GM23248 (cell line): ENCODE measurements at places on chromosomes 6 and 20. TPM values are rescaled to one million over a fixed set of nuclear protein-coding genes. Genes with fewer than 3 reads are reported as not detected.

NHLRC1 gene
- total RNA-seq, result 2.5 and 3.2 TPM in 2 replicates

BCAS1 gene
- total RNA-seq, result not detected in 2 replicates

CRISP3 gene
- not detected in 2 replicates for total RNA-seq

HDGFL1 gene
- not detected in 2 replicates for total RNA-seq

TENT5A gene
- total RNA-seq, result 48.6 and 50.5 TPM in 2 replicates

RIPOR2 gene
- 2.7 and 3.2 TPM in 2 replicates for total RNA-seq

RIPPLY2 gene
- total RNA-seq, result not detected in 2 replicates

AK9 gene
- 2.0 and 7.2 TPM in 2 replicates for total RNA-seq

GRCh38 chr6:94401311-94401710, 982.0 kb upstream of the EPHA7 start:
- no peaks in the 10 kb centered on the region for H3K36me3 ChIP-seq
- no peak for DNase-seq
- H3K27me3 ChIP-seq, result no peaks in the 10 kb centered on the region

GRCh38 chr6:87914637-87915395, 132.8 kb upstream of the SPACA1 start:
- no peak overlapping the region for H3K27ac ChIP-seq
- peaks cover 65% of the 10 kb centered on the region for H3K27me3 ChIP-seq
- no peaks in the 10 kb centered on the region for H3K36me3 ChIP-seq
- no peak overlapping the region for H3K4me3 ChIP-seq
- DNase-seq, result peak; percentile 32

DNA sequence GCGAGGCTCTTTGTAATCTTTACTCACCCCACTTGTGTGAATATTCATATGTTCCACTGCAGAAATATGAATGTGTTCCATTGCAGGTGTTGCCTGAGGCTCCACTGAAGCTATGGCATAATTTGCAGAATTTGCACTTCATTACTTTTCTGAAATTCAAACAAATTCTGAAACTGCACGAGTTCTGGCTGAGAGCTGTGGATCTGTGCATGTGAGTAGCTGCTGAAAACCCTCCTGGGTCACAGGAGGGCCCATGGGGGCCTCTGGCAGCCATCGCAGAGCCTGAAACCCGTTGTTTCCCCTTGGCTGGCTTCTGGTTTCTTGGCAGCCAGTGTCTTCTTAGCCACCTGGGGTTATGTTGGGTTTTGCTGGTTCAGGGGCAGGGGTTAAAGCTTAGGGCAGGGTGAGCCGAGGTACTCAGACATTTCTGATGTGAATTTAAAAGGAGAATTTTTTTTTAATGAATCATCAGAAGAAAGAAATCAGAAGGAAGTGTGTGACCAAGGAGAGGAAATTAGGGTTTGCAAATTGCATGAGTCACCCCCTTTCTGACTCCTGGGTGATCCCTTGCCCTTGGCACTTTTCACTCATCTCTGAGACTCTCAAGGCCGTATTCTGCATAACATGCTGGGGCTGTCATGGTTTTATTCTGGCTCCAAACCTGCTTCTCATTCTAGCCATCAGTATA, 40.6 kb downstream of the TOX2 start:
- 0 out of 2 replicates have a peak overlapping the region, but pooled peaks have one; percentile 22 for H3K4me3 ChIP-seq
- H3K4me1 ChIP-seq, result peaks cover 29% of the 10 kb centered on the region
- H3K27me3 ChIP-seq, result no peaks in the 10 kb centered on the region
- H3K27ac ChIP-seq, result peak overlapping the region; percentile 82
- DNase-seq, result peak; percentile 97

- no peak overlapping the region for H3K4me3 ChIP-seq
- no peak for DNase-seq
- H3K27me3 ChIP-seq, result no peaks in the 10 kb centered on the region
- H3K4me1 ChIP-seq, result peaks cover 8% of the 10 kb centered on the region; the same call in 1 of the 2 replicates
- H3K36me3 ChIP-seq, result no peaks in the 10 kb centered on the region
Observed at GRCh38 chr6:145707397-145707796, 27.9 kb downstream of the EPM2A start.

- H3K27ac ChIP-seq, result no peak overlapping the region
- H3K36me3 ChIP-seq, result no peaks in the 10 kb centered on the region
- no peaks in the 10 kb centered on the region for H3K27me3 ChIP-seq
- H3K4me3 ChIP-seq, result no peak overlapping the region
- H3K4me1 ChIP-seq, result no peaks in the 10 kb centered on the region
Observed at GRCh38 chr6:104887350-104887749, 27.6 kb upstream of the HACE1 start.

DNA sequence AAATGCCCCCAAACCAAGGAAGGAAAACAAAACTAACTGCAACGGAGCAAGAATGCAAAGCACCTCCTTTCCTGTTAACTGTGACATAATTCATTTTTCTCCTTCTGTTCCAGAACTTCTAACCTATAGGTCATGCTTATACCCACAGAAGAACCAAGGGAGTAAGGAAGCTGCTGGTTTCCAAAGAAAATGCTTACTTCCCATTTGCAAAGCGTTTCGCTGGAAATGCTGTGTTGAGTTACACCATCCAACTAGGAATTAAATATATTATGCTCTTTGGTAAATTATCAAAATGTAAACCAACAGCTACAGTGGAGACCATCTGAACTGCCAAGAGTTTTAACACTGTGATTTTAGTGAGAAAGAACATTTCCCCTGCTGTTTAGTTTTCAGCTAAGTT, 42.9 kb downstream of the ATXN1 start:
- H3K4me3 ChIP-seq, result no peak overlapping the region
- no peaks in the 10 kb centered on the region for H3K36me3 ChIP-seq
- peaks cover 19% of the 10 kb centered on the region for H3K4me1 ChIP-seq
- no peaks in the 10 kb centered on the region for H3K27me3 ChIP-seq

DNA sequence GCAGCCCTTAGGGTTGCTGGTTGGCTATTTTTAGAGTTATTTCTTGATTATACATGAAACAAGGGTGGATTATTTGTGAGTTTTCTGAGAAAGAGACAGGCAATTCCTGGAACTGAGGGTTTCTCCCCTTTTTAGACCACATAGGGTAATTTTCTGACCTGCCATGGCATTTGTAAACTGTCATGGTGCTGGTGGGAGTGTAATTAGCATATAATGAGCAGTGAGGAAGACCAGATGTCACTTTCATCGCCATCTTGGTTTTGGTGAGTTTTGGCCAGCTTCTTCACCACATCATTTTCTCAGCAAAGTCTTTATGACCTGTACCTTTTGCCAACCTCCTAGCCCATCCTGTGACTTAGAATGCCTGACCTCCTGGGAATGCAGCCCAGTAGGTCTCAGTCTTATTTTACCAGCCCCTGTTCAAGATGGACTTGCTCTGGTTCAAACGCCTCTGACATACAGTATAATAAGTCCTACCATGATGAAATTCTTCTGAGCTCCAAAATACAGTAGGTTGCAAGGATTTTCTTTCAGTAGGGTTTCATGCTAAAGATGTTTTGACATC, 117.1 kb downstream of the ISM1 start:
- H3K4me1 ChIP-seq, result peaks cover 47% of the 10 kb centered on the region
- no peaks in the 10 kb centered on the region for H3K27me3 ChIP-seq
- H3K4me3 ChIP-seq, result no peak overlapping the region

DNA sequence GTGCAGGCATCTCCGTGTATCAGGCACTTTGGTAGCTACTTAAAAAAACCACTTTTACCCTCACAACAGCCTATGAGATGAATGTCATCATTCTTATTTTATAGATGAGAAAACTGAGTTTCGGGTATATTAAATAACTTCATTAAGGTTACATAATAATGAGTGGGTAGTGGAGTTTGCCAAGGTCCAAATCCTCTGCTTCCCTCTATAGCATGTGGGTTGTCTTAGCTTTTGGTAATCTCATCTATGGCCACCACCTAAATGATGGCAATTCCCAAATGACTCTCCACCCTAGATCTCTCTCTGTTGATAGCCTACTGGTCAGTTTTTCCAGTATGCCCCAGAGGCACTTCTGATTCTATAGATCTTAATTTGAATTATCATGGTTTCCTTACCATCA, 3.7 kb upstream of the RNF144B start:
- H3K4me3 ChIP-seq, result no peak overlapping the region
- H3K36me3 ChIP-seq, result no peaks in the 10 kb centered on the region
- H3K4me1 ChIP-seq, result peaks cover 7% of the 10 kb centered on the region
- no peak overlapping the region for H3K27ac ChIP-seq
- H3K27me3 ChIP-seq, result no peaks in the 10 kb centered on the region
- no peak for DNase-seq

DNA sequence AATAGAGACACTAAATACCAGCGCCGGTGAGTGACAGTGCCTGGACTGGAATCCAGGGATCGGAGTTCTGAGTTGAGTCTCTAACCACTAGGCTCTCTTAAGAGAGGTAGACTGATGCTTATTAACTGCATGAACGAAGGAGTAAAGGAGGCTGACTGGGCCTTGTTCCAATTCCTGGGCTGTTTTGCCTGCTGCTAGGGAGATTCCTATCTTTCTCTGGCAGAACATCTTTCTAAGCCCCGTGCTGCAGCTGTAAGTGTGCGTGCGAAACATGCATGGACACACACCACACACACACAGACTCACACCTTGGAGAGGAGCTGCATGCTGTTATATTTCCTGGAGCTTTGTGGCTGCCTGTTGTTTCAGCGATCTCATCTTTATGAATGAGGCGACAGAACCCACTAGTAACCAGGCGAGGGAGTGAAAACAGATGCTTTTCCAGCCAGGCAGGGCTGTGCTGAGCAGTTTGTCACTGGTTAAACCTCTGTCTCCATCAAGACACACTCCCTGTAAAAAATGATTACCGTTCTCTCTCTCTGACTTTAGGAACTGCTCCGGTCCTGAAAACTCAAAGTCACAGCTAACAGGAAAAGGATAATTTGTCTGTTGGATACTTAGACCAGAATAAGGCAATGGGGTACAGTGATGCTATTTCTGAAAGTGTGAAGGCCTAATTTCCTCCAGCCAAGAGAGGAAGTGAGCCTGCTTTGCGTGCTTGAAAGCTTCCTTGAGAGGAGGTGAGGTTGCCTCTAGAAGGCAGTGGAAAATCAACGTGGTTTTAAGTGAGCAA, 157.4 kb upstream of the ZNF217 start:
- no peaks in the 10 kb centered on the region for H3K27me3 ChIP-seq
- peak; percentile 83 for DNase-seq
- peak overlapping the region; percentile 90 for H3K27ac ChIP-seq
- no peak overlapping the region for H3K4me3 ChIP-seq

DNA sequence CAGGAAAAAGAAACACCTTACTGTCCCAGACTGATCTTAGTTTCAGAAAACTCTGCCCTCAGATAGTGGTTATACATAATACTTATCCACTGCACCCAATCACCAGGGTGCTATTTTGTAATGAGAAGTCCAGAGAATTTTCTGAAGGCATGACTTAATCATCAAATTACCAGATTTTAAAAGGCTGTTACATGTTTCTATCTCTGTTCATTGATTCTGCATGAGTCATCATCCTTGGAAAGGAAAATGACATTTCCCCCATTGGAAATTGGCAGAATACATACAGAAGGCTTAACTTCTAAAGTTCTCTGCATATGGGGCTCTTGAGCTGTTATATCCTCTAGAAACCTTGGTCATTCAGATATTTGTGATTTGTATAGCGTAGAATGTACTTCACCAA, 587.9 kb upstream of the FLRT3 start:
- peaks cover 13% of the 10 kb centered on the region for H3K4me1 ChIP-seq
- no peaks in the 10 kb centered on the region for H3K36me3 ChIP-seq
- H3K27ac ChIP-seq, result no peak overlapping the region
- peak; percentile 46 for DNase-seq
- H3K4me3 ChIP-seq, result no peak overlapping the region

DNA sequence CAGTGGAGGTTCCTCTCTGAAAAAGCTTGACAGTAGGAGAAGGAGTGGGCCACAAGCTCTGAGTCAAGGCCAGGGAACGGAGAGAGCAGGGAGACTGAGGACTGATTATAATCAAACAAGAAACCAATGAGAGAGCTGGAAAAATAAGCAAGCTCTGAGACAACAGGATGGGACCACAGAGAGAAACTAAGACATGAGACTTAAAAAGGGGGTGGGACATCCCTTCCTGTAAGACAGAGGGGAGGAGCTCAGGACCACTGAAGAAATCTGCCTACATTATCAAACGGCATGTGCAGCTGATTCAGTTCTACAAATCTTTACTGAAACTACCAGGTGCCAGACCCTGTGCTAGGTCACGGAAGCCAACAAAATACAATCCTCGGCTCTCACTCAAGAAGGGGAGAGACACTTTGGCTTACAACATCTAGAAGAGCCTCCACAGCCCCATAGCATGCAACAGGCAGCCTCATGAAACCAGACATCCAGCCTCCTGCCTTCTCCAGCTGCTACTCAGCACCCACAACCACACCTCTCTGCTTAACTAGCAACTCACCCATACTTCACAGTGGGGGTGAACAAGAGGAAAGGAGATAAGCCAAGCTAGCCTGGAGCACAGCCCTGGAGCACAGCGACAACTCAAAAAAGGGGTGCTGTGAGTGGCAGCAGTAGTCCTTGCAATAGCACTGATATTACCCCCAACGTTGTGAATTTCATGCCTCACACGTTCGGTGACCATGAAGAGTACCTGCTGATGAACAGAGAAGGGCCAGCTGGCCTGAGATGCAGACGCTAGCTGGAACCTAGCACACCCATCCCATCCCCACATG, 39.1 kb upstream of the ANKRD60 start:
- no peaks in the 10 kb centered on the region for H3K4me1 ChIP-seq
- H3K4me3 ChIP-seq, result no peak overlapping the region
- DNase-seq, result no peak

GRCh38 chr6:113930183-113930582, 40.8 kb downstream of the HDAC2 start:
- H3K36me3 ChIP-seq, result no peaks in the 10 kb centered on the region
- no peak for DNase-seq
- H3K27ac ChIP-seq, result no peak overlapping the region
- no peaks in the 10 kb centered on the region for H3K27me3 ChIP-seq
- no peaks in the 10 kb centered on the region for H3K4me1 ChIP-seq

GRCh38 chr20:24720957-24721356, 228.1 kb upstream of the CST7 start:
- no peak overlapping the region for H3K27ac ChIP-seq
- H3K4me3 ChIP-seq, result no peak overlapping the region
- H3K36me3 ChIP-seq, result no peaks in the 10 kb centered on the region

DNA sequence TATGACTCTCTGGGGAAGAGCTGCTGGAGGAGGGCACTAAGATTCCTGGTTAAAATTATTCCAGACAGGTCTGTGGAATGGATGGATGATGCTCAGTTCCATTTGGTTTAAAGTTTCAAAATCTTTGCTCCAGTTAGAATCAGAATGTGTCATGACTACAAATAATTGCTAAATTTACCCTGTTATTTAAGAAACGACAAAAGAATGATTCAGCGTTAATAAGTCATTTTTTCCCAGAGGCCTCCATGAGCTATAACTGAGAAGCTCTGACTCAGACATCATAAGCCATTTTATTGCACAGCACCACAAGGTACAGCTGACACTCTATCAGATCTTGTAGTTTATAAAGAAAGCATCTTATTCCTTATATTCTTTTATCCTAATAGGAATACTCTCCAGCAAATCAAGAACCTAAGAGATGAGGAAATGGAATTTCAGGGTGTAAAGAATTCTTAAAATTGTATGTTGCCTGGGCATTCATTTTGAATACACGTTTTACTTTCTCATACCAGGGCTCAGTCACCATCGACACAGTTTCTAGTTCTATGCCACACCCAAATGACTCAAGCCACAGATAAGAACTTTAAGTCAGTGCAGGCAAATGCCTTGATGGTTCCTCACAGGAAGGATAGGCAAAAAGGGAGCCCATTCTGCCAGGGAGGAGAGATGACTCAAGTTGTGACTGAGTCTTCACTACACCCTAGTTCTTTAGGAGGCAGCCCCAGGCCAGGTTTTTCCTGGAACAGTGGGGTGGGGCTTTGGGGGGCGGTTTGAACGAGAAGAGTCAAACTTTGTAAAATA, 636.0 kb downstream of the MMUT start:
- no peaks in the 10 kb centered on the region for H3K27me3 ChIP-seq
- peak overlapping the region; percentile 52 for H3K4me3 ChIP-seq
- peak; percentile 97 for DNase-seq
- peak overlapping the region; percentile 99 for H3K27ac ChIP-seq
- H3K4me1 ChIP-seq, result peaks cover 29% of the 10 kb centered on the region
